T-helper 2 cell (primary cell): ENCODE measurements at places on chromosomes 2 and 18.

DNA sequence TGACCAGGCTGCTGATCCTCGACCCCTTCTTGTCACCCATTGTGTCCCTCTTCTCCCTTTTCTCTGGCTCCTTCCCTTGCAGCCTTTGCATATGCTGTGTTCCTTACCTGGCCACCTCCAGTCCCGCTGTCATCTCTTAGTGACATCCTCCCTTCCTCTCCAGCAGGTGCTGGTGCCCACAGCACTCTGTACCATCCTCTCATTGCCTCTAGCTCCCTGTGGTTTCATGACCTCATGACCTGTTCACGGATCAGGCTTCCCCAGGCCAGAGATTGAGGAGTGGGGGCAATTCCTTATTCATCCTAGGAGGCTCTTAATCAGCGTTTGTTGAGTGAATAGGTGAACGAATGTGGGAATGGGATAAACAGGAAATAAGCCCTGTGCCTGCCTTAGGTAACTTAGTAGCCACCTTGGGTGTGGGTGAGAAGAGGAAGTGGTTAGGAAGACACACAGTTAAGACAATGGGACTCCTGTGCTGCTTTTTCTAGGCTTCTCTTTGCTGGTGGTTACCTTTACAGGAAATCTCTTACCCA lies 35.5 kb downstream of the ITGA6 start:
- peak; percentile 13 for DNase-seq

GRCh38 chr2:74078466-74078865 lies 69.2 kb downstream of the BOLA3 start:
- DNase-seq, result no peak

DNA sequence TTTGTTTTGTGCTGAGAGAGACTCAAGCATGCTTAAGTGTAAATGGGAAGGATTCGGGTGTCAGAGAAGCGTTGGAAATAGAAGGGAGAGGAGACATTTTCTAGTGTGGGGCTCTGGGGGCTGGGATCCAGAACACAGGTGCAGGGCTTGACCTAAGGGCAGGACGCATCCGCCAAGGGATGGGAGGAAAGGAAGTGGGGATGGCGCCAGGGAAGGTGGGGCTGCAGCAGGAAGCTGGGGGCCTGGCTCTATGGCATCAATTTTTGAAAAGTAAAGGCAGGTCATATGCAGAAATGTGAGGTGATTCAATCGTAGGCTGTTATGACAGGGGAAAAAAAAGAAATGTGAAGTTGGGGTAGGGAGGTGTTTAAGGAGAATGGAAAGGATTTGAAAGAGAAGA lies 143.2 kb upstream of the SERTAD2 start:
- no peak for DNase-seq

GRCh38 chr18:11956371-11957308 lies 24.7 kb upstream of the IMPA2 start:
- no peak for DNase-seq

DNA sequence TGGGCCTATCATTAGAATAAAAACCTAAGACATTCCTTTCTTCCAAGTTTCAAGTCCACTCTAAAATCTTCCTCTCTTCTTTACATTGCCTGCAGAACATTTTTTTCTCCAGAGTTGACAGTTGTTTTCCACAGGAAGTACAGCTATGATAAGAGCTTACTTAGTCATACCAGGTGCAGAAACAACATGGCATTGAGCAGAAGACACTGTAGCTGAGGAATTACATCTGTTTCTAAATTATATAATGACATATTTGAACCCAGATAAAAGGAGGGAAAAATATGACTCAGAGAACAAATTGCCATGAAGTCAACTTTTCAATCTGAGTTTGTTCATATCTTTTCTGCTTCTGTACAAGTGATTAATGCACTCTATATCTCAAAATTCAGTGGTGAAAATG lies 30.2 kb downstream of the CMPK2 start:
- no peak for DNase-seq

DNA sequence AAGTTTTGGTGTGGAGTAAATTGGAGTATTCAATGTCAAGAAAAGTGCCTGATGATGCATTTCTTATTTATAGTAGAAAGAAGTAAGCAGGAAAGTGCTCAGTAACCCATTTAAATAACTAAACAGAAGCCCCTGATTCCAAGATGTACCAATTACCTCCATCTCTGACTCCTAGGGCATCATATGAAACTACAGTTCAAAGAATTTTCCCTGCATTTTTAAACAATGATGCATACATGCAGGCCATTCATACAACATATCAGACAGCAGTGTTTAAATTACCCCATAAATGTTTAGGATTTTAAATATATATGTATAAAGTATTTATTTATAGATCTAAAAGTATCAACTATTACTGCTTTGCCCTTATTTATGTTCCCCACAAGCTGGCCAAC lies 36.2 kb downstream of the FTCDNL1 start:
- DNase-seq, result no peak

- DNase-seq, result no peak
These were observed 278.6 kb downstream of the DSC3 start for GRCh38 chr18:30763902-30764350.

- DNase-seq, result no peak
These were observed 66.1 kb upstream of the MBOAT2 start for GRCh38 chr2:9069543-9069942.

- no peak for DNase-seq
These were observed 134.8 kb downstream of the GCA start for GRCh38 chr2:162478721-162479129.

GRCh38 chr2:55493220-55493619 lies 26.3 kb upstream of the CFAP36 start:
- no peak for DNase-seq

- peak; percentile 14 for DNase-seq
These were observed 10.4 kb upstream of the FAM228A start for GRCh38 chr2:24164416-24164973.

DNA sequence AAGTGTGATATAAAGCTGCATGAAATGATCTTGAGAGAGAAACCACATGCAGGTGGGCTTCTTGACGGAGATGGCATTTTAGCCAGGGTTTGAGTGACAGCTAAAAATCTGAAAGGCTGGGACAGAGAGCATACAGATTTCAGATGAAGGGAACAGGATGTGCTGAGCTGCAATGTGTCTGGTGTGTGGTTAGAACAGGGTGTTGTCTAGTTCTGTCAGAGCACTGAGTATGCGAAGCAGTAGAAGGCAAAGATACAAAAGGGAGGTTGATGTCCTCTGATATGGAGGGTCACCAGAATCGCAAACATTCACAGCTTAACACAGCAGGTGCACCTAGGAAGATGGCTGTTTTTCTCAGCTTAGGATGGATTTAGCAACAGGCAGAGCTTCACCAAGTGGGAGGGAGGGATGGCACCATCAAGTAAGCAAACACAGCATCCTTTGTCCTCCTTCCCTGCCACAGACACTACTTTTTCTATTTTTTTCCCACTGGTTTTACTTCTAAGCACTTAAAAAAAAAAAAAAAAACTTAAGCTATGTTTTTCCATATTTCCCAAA lies 182.5 kb downstream of the TMX3 start:
- DNase-seq, result no peak

DNA sequence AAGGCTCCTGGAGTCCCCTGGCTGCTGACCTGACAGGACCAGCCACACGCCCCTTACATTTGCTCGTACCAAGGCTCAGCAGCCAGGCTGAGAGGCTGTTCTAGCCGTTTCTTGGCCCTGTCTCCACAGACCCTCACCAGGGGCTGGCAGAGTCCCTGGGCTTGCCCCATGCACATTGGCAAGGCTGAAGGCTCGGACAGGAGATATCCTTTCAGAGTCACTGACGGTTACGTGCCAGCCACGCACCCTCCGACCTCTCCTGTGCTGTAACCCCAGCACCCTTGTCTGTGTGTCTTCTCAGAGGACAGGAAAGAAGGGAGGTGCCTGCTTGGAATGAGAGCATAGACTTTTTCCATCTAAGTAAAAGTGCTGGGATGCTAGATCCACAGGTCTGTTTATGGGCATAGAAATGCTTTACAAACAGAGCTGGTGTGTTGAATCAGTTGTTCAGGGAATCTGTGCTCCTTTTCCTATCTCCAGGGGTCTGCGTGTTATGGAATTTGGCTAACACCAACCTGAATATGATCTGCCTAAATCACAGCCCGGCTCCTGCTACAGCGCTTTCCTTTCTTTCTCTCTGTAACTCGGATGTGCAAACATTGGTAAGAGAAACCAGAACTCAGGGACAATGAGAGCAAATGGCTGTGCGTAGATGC lies 41.0 kb downstream of the COPS8 start:
- no peak for DNase-seq

DNA sequence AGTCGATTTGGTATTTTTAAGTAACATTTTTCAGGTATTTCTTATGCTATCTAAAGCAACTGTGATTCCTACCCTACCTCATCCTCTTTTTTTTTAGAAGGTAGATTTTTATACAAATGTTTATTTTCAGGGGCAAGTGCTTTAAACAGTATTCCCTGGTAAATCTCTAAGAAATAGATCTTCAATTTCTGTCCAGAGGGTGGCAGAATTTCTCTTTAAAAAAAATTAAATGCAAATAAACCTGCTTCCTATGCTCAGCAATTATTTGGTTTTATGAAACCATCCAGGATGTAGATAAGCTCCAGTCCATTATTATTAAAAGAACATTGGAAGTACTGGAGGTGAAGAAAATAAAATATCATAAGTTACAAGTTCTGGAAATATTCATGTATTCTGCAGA lies 191.9 kb downstream of the MYO3B start:
- DNase-seq, result no peak

- no peak for DNase-seq
These were observed 49.8 kb downstream of the ZC3H15 start for GRCh38 chr2:186535861-186536260.

DNA sequence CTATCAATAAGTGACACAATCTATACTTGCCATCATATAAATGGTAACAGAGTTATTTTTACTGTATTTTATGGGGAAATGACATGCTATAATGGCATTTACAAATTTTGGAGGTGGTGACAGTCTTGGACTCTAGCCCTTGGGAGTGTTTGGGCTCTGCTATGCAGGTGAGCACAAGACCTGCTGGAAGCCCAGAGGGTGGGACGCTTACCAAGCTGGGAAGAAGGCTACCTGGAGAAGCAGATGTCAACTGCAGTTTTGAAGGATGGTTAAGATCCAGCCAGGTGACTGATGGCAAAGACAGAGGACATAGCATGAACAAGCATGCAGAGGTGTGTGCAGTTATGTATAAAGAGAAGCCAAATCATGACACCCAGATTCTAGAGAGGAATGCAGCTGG lies 346.9 kb downstream of the MYCN start:
- DNase-seq, result no peak

GRCh38 chr2:216113572-216113971 lies 4.4 kb downstream of the XRCC5 start:
- no peak for DNase-seq

- DNase-seq, result no peak
These were observed 105.4 kb downstream of the INHBB start for GRCh38 chr2:120451334-120451733.

GRCh38 chr2:65026154-65026553 lies 30.1 kb upstream of the CEP68 start:
- no peak for DNase-seq

DNA sequence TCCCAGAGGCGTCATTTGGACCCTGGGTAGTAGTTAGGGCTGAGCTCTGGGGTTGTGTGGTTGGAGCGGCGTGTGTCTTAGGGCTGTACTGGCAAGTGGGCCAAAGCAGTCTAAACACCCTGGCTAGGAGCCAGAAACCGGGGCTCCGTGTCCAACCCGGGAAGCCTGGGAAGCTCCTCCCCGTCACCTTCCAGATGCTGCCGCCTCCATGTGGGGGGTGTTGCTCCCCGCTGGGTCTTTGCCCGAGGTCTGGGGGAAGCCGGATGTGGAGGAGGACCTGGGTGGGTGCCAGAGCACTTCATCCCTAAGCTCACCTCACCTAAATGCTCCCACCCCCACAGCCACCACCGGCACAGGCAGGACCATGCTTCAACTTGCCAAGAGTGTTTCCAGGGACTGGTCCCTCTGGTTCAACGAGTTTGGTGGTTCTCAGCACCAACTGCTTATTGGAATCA lies 25.4 kb downstream of the TET3 start:
- DNase-seq, result no peak

DNA sequence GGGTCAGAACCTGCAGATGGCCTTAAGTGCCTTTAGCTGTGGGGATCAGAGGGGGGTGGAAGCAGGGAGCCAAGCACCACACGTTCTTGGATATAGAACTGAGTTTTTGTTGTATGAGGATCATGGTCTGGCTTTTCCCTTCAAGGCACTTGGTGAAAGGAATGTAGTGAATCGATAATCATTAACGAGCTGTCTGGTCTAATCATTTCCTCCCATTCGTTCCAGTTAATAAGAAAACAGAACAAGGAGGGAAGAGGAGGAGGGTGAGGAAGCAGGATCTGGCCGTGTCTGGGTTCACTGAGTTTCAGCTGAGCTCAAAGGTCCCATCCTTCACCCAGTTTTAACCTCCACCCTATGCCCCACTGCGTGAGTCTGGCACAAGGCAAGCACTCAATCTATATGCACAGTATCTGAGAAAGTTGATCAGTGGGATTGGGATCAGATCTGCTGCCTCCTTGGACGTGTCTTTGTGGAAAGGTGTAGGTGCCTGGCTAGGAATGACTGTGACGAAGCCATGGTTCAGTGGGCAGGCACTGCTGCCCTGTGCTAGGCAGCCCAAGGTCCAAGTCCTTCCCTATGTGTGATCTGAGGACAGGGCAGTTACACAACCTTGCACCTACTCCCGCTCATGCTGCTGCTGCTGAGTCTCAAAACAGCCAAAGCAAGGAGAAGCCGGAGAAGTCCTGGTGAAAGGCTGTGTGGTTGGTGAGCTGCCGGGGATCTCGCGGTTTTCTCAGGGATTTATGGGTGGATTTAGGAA lies 54.8 kb downstream of the GALNT14 start:
- no peak for DNase-seq

GRCh38 chr18:78769502-78770105 lies 210.0 kb upstream of the SALL3 start:
- no peak for DNase-seq

- DNase-seq, result no peak
These were observed 88.0 kb downstream of the KYNU start for GRCh38 chr2:142965443-142965842.

DNA sequence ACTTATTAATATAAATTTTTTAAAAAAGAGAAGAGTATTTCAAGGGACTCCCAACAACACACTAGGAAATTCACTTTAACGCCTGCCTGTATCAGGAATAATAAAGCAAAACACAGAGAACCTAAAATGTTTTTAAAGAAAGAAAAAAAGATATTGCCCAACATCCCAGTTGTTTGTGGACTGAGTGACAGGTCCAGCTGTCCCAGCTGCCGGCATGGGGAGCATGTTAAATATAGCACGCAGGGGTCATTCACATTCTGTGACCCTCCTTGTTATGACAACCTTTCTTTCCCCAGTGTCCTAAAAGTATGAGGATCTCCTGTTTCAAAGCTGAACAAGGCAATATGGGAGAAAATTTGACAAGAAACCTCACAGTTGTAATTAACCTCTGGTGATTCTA lies 4.4 kb downstream of the KLHL41 start:
- no peak for DNase-seq

GRCh38 chr2:229392196-229392595 lies 121.1 kb upstream of the PID1 start:
- no peak for DNase-seq

- no peak for DNase-seq
These were observed 76.1 kb downstream of the EPB41L3 start for GRCh38 chr18:5467671-5468070.

DNA sequence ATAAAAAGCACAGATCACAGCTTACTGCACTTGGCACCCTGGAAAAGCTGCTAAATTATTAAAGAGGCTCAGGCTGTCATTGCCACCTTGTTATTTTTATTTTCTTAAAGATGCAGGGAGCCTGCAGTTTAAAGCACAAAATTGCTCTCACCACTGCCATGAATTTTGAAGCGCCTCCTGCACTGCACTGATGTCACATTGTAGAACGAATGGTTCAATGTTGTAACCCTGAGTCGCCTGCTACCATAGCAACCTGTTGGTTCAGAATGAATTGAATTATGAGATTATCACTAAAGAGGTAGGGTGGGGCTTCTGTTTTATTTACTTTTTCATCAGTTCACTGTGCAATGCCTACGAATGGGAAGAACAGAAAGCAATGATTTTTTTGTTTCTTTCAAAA lies 16.5 kb downstream of the SCG2 start:
- no peak for DNase-seq
